Stimulated activated CD4-positive, alpha-beta T cell treated with anti-CD3 and anti-CD28 coated beads, Interleukin-1b, Interleukin-23, amount 100 ng/mL, for 1 hour (primary cell): ENCODE measurements at places on chromosomes 2 and 18.

GRCh38 chr2:60262178-60262577 lies 291.3 kb downstream of the BCL11A start:
- no peak for DNase-seq

DNA sequence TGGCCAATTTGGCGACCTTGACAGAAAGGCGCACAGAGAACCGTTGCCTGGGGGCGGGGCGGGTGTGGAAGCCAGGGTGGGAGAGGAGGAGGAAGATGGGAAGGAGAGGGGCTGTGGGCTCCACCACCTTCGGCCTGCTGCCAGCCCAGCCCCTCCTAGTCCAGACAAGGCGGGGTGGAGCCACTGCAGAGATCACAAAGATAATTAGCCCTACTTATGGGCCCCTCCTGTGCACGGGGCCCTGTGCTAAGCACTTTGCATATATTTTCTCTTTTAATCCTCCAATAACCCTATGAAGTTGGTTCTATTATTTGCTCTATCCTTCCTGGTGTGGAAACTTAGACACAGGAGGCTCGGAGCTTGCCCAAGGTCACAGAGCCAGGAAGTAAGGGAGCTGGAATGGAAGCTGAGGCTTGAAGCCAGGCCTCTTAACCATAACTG lies 13.7 kb upstream of the ECEL1 start:
- no peak for DNase-seq

- no peak for DNase-seq
Measured at GRCh38 chr2:140643761-140644187, 1487.0 kb downstream of the LRP1B start.

- DNase-seq = no peak
Measured at GRCh38 chr18:21330122-21330701, 88.2 kb downstream of the GREB1L start.

DNA sequence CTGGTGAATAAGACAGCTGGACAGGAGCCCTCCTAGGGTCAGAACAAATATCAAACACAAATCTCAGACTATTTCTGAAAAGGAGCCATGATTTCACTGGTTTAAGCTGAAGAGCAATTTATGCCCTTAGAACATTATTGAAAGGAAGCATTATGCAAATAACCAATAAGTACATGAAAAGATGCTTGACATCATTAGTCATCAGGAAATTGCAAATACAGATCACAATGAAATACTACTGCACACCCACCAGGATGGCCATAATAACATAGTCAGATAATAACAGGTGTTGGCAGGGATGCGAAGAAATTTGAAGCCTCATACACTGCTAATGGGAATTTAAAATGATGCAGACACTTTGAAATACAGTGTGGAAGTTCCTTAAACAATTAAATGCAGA lies 176.4 kb upstream of the RAB6C start:
- DNase-seq = no peak
